ENCODE measurements at places on chromosomes 1 and 21. TPM values are rescaled to one million over a fixed set of nuclear protein-coding genes. Genes with fewer than 3 reads are reported as not detected.

DNA sequence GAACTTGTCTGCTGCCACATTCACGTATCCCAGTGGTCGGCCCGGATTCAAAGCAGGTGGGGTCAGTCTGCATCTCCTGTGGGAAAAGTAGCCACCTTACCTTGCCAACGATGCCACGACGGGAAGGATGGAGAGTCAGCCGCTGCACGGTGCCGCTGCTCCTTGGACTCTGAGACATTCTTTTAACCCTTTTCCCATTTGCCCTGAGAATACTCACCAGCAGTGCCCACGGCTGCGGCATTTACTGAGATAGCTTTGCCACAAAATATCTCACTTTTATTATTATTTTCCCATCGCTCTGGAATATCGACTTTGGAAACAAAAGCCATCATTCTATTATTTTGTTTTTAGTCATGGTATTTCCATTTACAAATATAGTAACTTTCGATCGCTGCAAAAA lies 15.3 kb upstream of the TTC34 start:
- no peak overlapping the region for H3K27ac ChIP-seq
- H3K27me3 ChIP-seq = peaks cover 62% of the 10 kb centered on the region
- no peaks in the 10 kb centered on the region for H3K4me1 ChIP-seq
- no peaks in the 10 kb centered on the region for H3K36me3 ChIP-seq
- DNase-seq = no peak
- H3K4me3 ChIP-seq = no peak overlapping the region

DNA sequence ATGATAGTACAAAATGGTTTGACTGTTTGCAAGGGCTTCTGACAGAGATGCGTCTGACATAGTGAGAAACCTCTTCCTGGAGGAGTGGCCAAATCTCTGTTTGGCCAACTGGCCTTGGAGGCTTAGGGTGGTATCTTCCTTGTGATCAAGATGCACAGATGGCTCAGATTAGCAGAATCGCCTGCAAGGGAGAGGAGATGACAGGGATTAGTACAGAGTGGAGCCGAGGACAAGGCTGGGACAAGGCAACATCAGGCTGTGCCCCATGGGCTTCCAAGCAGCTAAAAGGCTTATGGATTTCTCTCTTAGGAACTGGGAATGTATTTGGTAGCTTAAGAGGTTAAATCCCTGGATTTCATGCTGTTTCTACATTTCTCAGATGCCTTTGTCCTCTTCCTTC lies 379.1 kb downstream of the SIPA1L2 start:
- no peaks in the 10 kb centered on the region for H3K4me1 ChIP-seq
- no peaks in the 10 kb centered on the region for H3K36me3 ChIP-seq
- no peak overlapping the region for H3K27ac ChIP-seq
- H3K4me3 ChIP-seq = no peak overlapping the region
- no peak for DNase-seq

DNA sequence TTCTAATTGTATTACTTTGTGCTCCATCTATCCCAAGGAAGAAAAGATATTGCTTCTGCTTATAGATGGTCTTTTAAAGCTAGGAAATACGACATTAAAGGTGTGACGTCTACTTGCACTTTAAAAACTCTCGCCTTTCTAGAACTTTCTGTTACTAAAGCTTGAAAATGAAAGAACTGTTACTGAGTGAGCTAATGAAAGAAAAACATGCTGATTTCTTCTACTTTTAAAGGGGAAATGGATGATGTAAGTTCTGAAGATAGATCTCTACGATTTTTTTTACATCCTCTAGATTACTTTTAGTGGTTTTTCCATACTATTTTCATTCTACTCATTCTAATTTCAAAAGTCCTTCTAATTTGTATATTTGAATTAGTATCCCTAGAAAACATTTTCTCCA lies 387.5 kb downstream of the USP25 start:
- no peaks in the 10 kb centered on the region for H3K4me1 ChIP-seq
- peak overlapping the region; percentile 63 for H3K27ac ChIP-seq
- no peaks in the 10 kb centered on the region for H3K27me3 ChIP-seq
- no peak for DNase-seq

GRCh38 chr1:37730376-37730775 lies 34.5 kb downstream of the EPHA10 start:
- H3K4me1 ChIP-seq = no peaks in the 10 kb centered on the region
- H3K27me3 ChIP-seq = peaks cover 99% of the 10 kb centered on the region
- no peaks in the 10 kb centered on the region for H3K36me3 ChIP-seq
- no peak overlapping the region for H3K27ac ChIP-seq
- DNase-seq = no peak

Gene DCST2
- not detected for total RNA-seq

Gene LCE1F
- total RNA-seq = not detected

GRCh38 chr1:100354971-100355394 lies 2.7 kb downstream of the CDC14A start:
- H3K36me3 ChIP-seq = no peaks in the 10 kb centered on the region
- H3K27ac ChIP-seq = no peak overlapping the region
- no peak for DNase-seq
- no peaks in the 10 kb centered on the region for H3K27me3 ChIP-seq
- peak overlapping the region; percentile 98 for H3K4me3 ChIP-seq

DNA sequence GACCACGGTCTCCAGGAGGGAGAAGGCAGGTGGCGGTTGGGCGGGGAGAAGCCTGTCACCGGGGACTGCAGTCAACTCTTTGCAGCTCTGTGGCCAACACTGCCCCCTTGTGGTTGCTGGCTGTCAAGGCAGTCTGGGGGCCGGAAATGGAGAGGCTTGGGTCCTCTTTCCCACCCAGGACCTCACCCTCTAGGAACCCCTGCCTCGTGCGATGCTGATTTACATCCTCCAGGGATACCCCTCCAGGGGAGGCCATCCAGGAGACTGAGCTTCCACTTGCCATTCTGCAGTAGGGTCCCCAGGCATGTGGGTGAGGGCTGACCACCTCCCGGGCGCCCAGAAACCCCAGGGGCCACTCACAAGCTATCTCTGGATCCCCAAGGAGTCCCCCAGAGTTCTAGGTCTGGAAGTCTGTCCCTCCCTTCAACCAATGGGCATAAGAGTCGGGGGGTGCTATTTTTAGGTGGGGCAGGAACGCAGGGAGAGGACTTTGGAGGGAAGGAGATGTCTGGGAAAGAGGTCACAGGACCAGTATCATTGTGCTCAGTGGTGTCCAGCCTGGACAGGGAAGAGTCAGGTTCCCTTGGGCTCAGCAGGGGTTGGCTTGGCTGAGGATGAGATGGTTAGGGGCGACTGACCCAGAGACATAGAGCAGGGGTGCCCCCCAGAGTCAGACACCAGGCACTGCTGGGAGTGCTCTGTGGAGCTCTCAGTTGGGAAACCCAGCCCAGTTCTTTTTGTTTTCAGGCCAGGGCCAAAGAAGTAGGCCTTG lies 7.1 kb upstream of the GPR61 start:
- peak overlapping the region; percentile 46 for H3K4me3 ChIP-seq
- H3K36me3 ChIP-seq = no peaks in the 10 kb centered on the region
- H3K4me1 ChIP-seq = peaks cover 59% of the 10 kb centered on the region
- no peaks in the 10 kb centered on the region for H3K27me3 ChIP-seq

- H3K27ac ChIP-seq = no peak overlapping the region
- no peak for DNase-seq
- H3K4me3 ChIP-seq = no peak overlapping the region
- no peaks in the 10 kb centered on the region for H3K36me3 ChIP-seq
- peaks cover 84% of the 10 kb centered on the region for H3K27me3 ChIP-seq
Measured at GRCh38 chr1:34655206-34655874, 99.5 kb upstream of the GJB5 start.

- peaks cover 19% of the 10 kb centered on the region for H3K4me1 ChIP-seq
- H3K4me3 ChIP-seq = no peak overlapping the region
- H3K27ac ChIP-seq = no peak overlapping the region
- no peaks in the 10 kb centered on the region for H3K27me3 ChIP-seq
- no peak for DNase-seq
Measured at GRCh38 chr1:166153525-166154314, 13.1 kb downstream of the FAM78B start.

Gene TRNP1
- 35.7 TPM for total RNA-seq

Gene QSOX1
- 102 TPM for total RNA-seq

GRCh38 chr1:109231066-109231465 lies 17.3 kb downstream of the SARS1 start:
- no peak for DNase-seq
- no peaks in the 10 kb centered on the region for H3K4me1 ChIP-seq
- no peak overlapping the region for H3K4me3 ChIP-seq

Gene OR2AK2
- total RNA-seq = not detected

DNA sequence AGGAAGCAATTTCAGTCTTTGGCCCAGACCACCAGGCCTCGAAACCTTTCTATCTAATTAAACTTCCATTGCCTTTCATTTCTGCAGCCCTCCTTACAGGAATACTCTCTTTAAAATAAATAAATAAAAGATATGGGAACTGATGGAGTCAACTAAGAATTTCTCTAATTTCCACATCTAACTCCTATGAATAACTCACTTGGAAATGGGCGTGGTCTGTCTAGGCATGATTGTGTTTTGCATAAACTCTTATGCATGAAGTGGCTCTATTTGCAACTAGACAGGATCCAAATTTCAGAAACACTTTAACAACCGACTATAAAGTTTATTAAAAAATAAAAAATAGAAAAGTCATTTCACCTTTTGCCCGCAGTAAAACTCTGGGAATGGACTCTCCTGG lies 199.5 kb downstream of the ADSS2 start:
- no peaks in the 10 kb centered on the region for H3K36me3 ChIP-seq
- no peak overlapping the region for H3K4me3 ChIP-seq
- no peak overlapping the region for H3K27ac ChIP-seq
- H3K27me3 ChIP-seq = peaks cover 1% of the 10 kb centered on the region

DNA sequence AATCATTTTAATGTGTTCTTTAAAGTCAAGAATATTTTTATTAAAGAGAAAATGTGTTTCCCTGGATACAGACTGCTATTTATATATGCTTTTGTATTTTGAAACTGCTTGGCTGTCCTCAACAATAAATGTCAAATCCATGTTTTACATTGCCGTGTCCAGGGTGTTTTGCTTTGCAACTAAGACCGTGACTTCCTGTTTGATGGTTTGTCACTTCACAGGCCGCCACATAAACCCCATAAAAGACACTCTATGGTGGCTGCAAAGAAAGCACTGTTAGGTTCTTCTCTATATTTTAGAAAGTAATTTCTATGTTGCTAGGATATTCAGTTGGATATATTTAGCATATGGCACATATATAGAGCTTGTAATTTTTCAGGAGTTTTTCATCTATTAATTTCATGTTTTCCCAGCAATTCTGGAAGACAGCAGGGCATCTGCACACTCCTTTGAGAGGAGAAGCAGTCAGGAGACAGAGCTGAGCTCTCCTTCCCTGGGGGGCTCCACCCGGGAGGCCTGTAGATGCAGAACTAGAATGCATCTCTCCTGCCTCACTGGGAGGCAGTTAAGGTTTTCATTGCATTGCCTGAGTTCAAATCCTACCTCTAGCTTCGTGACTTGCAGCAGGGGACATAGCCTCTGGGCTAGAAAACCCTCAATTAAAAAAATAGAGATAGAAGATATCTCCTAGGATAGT lies 33.1 kb downstream of the PRDM2 start:
- no peak overlapping the region for H3K4me3 ChIP-seq
- no peak for DNase-seq
- H3K4me1 ChIP-seq = no peaks in the 10 kb centered on the region
- no peaks in the 10 kb centered on the region for H3K27me3 ChIP-seq

- peaks cover 85% of the 10 kb centered on the region for H3K4me1 ChIP-seq
- H3K27ac ChIP-seq = peak overlapping the region; percentile 41
- no peak overlapping the region for H3K4me3 ChIP-seq
- no peaks in the 10 kb centered on the region for H3K27me3 ChIP-seq
- no peaks in the 10 kb centered on the region for H3K36me3 ChIP-seq
- DNase-seq = no peak
Measured at GRCh38 chr1:181100015-181100905, 11.8 kb downstream of the IER5 start.

- H3K4me3 ChIP-seq = no peak overlapping the region
- H3K27me3 ChIP-seq = peaks cover 12% of the 10 kb centered on the region
- H3K36me3 ChIP-seq = peaks cover 19% of the 10 kb centered on the region
- DNase-seq = no peak
Measured at GRCh38 chr1:25216123-25216522, 16.2 kb downstream of the SYF2 start.

Gene HHAT
- total RNA-seq = 2.1 TPM

DNA sequence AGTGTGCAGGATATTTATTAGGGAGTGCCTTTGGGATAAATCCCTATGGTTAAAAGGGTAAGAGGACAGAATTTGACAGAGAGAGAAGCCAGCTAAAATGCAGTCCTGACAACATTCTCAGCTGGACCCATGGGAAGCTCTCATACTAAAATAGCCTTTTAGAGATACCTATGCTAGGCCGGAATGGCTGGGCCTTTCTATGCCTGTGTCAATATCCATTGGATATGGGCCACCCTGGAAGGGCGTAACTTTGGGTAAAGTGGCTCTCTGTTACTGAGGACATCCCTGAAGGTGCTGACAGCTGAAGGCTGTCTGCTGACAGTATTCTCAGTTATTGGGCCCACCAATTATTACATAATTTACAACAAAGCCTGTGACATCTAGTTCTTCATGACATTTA lies 613.0 kb upstream of the B3GALT2 start:
- H3K27me3 ChIP-seq = no peaks in the 10 kb centered on the region
- no peak overlapping the region for H3K27ac ChIP-seq
- DNase-seq = no peak
- no peaks in the 10 kb centered on the region for H3K36me3 ChIP-seq

Gene DRAXIN
- 0.05 TPM for total RNA-seq

DNA sequence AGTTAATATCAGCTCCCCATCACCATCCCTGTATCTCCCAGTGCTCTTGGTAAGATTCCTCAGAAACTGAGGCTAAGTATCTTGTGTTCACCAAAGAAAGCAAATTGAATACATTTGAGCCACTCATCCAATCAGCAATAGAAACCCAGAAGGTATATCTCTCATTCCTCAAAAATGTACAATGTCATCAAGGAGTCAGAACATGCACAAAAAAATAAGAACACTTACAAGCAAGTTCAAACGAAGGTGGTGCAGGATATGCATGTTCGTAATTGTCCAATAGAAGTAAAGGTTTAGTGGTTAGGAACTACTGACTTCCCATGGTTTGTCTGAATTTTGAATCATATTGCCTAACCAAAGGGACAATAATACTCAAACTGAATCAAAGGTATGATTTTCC lies 24.3 kb downstream of the RXRG start:
- DNase-seq = no peak
- H3K27me3 ChIP-seq = no peaks in the 10 kb centered on the region
- no peaks in the 10 kb centered on the region for H3K36me3 ChIP-seq
- H3K27ac ChIP-seq = no peak overlapping the region
- H3K4me1 ChIP-seq = peaks cover 59% of the 10 kb centered on the region

Gene LCE6A
- not detected for total RNA-seq

- H3K4me3 ChIP-seq = no peak overlapping the region
- H3K27me3 ChIP-seq = peaks cover 64% of the 10 kb centered on the region
- H3K27ac ChIP-seq = no peak overlapping the region
- no peaks in the 10 kb centered on the region for H3K36me3 ChIP-seq
- DNase-seq = no peak
Measured at GRCh38 chr1:29601021-29601420, 364.7 kb downstream of the PTPRU start.

Gene CD101
- total RNA-seq = 0.74 TPM

Gene ADGRB2
- total RNA-seq = 12.1 TPM

- H3K27me3 ChIP-seq = no peaks in the 10 kb centered on the region
- no peak overlapping the region for H3K27ac ChIP-seq
- peaks cover 14% of the 10 kb centered on the region for H3K4me1 ChIP-seq
- no peak overlapping the region for H3K4me3 ChIP-seq
Measured at GRCh38 chr1:7488475-7488842, 282.6 kb upstream of the VAMP3 start.

- H3K27ac ChIP-seq = no peak overlapping the region
- DNase-seq = no peak
- no peaks in the 10 kb centered on the region for H3K27me3 ChIP-seq
- no peaks in the 10 kb centered on the region for H3K36me3 ChIP-seq
- H3K4me3 ChIP-seq = no peak overlapping the region
- H3K4me1 ChIP-seq = peaks cover 71% of the 10 kb centered on the region
Measured at GRCh38 chr1:198259333-198260074, 102.7 kb downstream of the NEK7 start.

Data from left ventricle myocardium inferior (tissue), 1 donor.